Fibroblast of the aortic adventitia (primary cell): ENCODE measurements at places on chromosomes 3 and 15. TPM values are rescaled to one million over a fixed set of nuclear protein-coding genes. Genes with fewer than 3 reads are reported as not detected.

COL6A6 gene
- total RNA-seq, result 18.6 and 20.7 TPM in 2 replicates

MAP1A gene
- 43.9 and 108 TPM in 2 replicates for total RNA-seq

CPNE9 gene
- total RNA-seq, result not detected in 2 replicates

FAM81A gene
- total RNA-seq, result 0.81 and 2.6 TPM in 2 replicates
